ENCODE measurements at places on chromosomes 12 and 14.
A peak's percentile ranks its signal among the peaks of the same experiment; 100 is the strongest.

DNA sequence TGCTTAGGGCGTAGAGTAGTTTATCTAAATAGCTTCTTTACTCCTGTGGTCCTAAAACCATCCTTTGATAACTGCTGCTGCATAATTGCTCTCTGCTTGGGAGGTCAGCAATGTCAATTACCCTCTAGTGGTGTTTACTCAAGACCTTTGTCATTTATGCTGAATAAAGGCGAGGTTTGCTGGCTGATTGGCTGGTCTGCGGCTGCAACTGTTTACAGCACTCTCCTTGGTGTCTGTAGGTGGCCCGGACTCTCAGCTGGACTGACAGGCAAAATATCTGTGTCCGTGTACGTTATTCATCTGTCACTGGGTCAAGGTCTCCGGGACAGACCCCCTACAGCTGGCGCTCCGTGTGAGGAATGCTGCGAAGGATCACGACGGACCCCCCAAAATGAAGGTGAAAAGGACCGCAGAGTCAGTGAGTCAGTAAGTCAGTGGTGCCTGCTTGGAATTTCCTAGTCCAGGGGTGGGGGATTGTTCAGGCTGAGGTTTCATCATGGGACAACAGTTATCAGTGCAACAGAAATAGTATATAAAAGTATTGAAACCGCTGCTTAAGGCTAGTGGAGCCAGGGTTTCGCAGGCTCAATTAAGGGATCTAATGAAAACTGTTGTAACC, 253.3 kb upstream of the DIO2 start:
- DNase-seq, result no peak

DNA sequence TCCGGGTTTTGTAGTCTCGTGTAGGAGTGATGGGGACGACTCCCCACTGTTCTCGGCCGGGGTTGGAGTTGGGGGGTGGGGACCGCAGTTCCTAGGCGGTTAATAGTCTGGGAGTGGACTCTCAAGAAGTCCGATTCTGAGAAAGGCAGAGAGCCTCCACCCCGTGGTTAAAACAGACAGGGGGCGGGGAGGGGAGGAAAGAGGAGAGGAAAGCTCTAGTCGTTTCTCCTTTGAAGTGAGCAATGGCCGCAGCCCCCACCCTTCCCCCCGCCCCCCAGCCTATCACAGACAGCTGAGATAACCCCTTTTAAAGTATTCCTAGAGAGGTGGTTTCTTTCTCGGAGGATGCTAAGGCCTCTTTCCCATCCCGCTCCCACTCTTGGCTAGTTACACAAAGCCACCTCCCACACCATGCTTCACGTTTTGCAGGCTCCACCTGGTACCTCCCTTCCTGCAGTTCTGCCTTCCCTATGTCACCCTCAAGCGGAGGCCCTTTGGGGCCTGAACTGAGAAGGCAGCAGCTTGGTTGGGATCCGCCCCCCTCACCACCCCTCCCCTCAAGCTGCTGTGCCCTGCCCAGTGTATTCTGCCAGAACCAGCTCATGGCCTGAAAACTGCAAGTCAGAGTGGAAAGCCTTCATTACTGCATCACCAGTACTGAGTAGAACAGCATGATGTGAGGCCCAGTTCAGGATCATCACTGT, 853 bp downstream of the USP5 start:
- DNase-seq, result peak; percentile 79

DNA sequence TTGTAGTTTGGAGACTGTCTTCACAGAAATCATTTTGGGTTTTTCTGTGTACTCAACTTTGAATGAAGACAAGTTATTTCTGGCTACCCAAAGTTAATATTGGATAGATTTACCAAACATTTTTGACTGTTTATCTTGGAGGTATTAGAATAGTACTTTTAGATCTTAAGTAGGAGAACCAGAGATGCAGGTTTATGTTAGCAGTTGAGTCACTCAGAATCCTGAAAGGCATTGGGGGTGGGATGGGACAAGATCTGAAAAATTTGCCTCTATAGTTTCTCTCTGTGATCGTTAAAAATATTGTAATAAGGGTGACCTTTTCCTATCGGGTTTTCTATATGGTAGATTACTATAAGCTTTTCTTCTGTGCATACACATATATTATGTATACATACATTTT, 112.3 kb downstream of the TTC6 start:
- DNase-seq, result peak; percentile 48

DNA sequence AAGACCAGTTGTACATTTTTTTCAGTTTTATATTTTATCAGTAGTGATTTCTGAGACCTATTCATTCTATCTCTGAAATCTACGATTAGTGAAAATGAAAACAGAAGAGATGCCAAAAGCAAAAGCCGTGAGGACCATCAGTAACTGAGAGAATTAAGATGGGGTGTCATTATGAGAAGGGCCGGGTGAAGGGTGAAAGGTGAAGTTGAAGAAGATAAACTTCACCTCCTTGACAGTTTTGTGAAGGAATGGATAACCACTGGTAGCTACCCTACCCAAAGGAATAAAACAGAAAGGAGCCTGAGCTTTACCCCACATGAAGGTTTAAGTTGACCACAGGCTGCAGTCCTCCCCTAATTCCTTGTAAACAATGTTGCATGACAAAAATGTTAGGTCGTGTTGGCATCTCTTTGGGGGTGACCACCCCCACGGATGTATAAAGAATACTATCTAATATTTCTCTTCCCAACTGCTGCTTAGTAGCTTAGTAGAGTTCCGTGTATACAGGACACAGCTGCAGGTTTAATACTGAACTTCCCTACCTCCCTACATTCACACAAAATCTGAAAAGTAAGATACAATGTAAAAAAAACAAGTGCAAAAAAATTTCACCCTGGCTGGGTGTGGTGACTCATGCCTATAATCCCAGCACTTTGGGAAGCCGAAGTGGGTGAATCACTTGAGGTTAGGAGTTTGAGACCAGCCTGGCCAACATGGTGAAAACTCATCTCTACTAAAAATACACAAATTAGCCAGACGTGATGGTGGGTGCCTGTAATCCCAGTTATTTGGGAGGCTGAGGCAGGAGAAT, 23.9 kb downstream of the GPR19 start:
- DNase-seq, result peak; percentile 65

DNA sequence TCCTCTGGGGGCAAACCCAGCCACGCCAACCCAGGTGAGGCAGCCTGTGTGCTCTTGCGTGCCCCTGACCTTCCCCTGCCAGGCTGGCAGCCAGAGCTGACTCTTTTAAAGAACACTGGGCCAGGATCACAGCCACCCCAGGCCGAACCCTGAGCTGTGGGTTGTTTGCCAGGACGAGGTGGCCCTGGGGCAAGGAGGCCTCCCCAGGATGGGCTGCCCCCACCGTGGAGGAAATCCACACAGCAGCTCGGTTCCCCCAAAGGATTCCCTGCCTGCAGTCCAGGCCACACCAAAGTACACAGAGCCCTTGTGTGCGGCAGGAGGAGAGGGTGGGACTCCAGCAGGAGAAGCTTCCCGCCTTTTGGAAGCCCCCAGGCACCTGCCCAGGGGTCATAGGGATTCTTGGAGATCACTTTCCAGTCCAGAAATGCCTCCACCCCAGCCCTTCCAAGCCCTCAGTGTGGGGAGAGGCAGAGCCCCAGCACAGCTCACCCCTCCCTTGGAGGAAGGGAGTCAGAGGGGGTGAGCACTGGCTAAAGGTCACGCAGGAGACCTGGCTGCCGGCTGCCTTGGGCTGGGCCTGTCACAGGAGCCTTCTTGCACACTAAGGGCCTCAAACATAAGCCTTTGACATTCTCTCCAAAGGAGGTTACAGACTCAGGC, 115.6 kb downstream of the CALM1 start:
- no peak for DNase-seq

DNA sequence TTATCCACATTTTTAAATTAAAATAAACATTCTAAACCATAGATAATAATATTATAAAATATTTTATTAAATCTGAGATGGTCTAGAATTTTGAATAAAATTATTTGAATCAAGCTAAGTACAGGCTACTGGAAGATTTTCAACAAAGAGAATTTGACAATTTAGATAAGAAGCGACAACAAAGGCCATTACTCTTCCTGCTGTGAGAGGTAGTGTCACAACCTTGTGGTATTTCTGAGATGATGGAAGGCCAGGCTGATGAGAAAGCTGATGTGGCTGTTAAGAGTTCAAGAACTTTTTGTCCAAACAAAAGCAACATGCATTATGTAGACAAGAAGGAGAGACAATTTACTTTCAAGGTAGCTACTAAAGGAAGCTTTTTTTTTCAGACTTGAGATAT, 43.7 kb upstream of the CNTN1 start:
- no peak for DNase-seq

DNA sequence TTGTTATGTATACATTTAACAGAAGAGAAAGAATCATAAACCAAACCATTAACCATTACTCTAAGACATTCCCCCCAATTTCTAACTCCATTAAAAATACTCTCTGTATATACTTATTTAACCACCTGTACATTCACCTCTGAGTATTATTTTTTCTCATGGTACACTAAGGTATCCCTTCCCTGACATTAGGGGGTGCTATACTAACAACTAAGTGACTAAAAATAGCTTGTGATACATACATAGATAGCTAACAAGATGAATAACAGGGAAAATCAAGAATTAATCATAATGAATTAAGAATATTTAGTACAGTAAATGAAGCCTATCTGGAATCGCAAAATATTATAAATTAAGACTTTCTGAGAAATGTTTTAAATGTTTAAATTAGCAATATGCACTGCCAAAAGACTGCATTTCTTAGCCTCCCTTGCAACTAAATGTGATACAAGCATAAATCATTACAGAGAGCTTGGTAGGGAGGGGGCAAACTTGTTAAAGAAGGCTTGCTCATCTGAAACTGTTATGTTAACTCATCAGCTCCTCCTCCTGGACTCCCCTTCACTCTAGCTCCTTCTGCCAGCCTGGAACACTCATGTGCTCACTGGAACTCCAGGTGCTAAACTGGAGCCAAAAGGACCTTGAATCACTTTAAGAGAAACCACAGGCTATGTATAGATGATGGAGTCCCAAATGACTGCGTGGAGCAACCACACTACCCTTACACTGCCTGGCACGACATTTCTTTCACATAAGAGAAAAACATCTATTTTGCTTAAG, 14.9 kb downstream of the C2CD5 start:
- peak; percentile 63 for DNase-seq

DNA sequence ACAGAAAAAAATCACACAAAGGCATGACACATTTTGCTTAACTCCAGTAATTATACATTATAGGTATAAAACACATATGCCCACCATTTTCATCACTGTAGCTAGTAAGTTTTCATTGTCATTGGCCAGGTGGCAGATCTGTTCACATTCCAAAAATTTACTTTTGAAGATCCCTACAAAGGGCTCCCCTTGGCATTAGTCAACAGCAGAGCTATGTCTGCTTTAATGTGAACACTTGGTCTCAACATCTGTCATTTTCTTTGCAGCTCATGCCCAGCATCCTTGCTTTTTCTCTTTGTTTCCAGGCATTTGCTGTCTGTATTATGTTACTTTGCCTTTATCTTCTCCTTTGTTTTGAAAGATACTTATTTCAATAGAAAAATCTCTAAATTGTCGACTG, 519.1 kb upstream of the FOXG1 start:
- DNase-seq, result no peak

All from IMR-90 (cell line).